ENCODE measurements at places on chromosomes 7 and 10. TPM values are rescaled to one million over a fixed set of nuclear protein-coding genes. Genes with fewer than 3 reads are reported as not detected.

OR2A7 gene
- total RNA-seq = not detected

GATA3 gene
- total RNA-seq = 0.87 TPM

PSD gene
- 0.11 TPM for total RNA-seq

CCDC146 gene
- 0.91 TPM for total RNA-seq

RELN gene
- under 0.01 TPM for total RNA-seq
